ENCODE measurements at places on chromosomes 1 and 21.

DNA sequence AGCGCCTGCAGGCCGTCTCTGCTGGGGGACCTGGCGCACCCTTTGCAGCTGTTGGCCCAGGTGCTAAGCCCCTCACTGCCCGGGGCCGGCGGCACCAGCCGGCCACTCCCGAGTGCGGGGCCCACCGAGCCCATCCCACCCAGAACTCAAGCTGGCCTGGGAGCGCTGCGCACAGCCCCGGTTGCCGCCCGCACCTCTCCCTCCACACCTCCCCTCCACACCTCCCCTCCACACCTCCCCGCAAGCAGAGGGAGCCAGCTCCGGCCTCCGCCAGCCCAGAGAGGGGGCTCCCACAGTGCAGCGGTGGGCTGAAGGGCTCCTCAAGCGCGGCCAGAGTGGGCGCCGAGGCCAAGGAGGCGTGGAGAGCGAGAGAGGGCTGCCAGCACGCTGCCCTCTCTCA, 177.8 kb upstream of the KAZN start:
- DNase-seq, result no peak

- no peak for DNase-seq
These were observed 50.5 kb downstream of the RASSF5 start for GRCh38 chr1:206557636-206558473.

DNA sequence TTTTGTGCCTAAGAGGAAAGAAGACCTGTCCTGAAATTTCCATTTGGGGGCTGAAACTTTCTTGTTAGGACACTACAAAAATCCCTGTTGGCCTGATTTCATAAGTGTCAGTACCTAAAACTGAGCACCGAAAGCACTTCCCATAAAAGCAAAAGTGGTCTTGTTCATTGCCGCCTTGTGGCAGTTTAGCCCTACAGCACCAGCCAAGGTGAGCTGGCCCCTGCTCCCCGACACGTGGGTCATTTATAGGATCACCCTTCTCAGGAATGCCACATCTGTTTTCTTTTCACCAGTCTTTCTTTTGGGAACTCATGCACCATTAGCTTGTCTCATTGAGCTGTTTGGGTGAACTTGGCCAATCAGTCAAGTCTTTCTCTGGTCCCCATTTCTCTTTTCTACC, 155.8 kb upstream of the KAZN start:
- DNase-seq, result no peak

DNA sequence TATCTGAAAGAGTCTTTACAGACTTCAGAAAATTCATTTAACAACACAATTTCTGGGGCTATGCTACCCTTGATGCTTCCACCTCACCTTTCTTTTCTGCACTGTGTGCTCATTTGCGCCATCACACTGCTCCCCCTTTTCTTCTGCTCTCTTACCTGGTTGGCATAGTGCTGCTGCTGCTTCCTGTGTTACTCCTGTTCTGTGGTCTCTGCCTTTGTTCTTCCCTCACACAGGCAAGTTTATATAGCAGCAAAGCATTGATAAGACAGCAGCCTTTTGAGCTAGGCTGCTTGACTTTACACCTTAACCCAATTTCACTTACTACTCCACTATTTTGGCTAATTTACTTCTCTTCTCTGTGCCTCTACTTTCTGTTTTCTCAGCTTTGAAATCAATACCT, 18.3 kb downstream of the SGIP1 start:
- DNase-seq, result no peak

- no peak for DNase-seq
These were observed 96.7 kb downstream of the MRPL37 start for GRCh38 chr1:54296666-54297065.

- DNase-seq, result no peak
These were observed 4.0 kb downstream of the PHC2 start for GRCh38 chr1:33426916-33427315.
